ENCODE measurements at places on chromosomes 2 and 18. TPM values are rescaled to one million over a fixed set of nuclear protein-coding genes. Genes with fewer than 3 reads are reported as not detected.

DNA sequence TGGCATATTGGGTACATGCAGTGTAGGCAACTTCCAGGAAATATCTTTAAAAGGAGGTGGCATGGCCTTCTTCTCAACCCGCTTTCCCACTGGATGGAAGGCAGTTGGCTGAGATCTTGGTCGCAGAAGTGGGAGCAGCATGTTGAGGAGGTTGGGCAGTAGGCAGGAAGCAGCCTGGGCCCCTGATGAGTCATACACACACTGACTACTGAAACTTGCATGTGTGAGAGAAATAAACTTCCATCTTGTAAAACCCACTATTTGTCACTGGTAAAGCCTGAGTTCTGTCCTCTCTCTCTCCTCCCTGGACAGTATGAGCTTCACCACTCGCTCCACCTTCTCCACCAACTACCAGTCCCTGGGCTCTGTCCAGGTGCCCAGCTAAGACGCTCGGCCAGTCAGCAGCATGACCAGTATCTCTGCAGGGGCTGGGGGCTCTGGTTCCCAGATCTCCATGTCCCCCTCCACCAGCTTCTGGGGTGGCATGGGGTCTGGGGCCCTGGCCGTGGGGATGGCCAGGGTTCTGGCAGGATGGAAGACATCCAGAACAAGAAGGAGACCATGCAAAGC, 233.8 kb upstream of the SPRED2 start:
- no peak for DNase-seq
- H3K27ac ChIP-seq, result no peak overlapping the region
- peaks cover 22% of the 10 kb centered on the region for H3K4me1 ChIP-seq
- H3K36me3 ChIP-seq, result no peaks in the 10 kb centered on the region
- no peak overlapping the region for H3K4me3 ChIP-seq

GRCh38 chr18:75350857-75351256, 76.6 kb downstream of the SMIM21 start:
- H3K36me3 ChIP-seq, result peaks cover 5% of the 10 kb centered on the region
- no peak for DNase-seq
- H3K4me1 ChIP-seq, result peaks cover 20% of the 10 kb centered on the region
- H3K27ac ChIP-seq, result peak overlapping the region; percentile 3
- peak overlapping the region; percentile 20 for H3K4me3 ChIP-seq
- H3K27me3 ChIP-seq, result no peaks in the 10 kb centered on the region

DNA sequence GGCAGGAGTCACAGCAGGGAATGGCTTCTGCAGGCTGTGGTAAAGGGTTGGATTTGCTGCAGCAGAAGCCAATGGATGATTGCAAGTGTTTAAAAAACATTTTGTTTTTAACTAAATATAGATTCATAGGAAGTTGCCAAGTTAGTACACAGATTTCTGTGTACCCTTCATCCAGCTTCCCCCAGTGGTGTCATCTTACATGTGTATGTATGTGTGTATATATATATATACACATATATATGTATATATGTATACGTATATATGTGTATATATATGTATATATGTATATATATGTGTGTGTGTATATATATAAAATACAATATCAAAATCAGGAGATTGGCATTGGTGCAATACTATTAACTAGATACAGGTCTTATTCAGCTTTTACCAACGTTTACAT, 19.2 kb upstream of the FAM124B start:
- H3K27me3 ChIP-seq, result no peaks in the 10 kb centered on the region
- no peak overlapping the region for H3K4me3 ChIP-seq
- H3K27ac ChIP-seq, result no peak overlapping the region
- no peaks in the 10 kb centered on the region for H3K4me1 ChIP-seq
- DNase-seq, result no peak

GRCh38 chr2:237901932-237902850, 42.8 kb downstream of the RAMP1 start:
- H3K4me3 ChIP-seq, result no peak overlapping the region
- no peaks in the 10 kb centered on the region for H3K36me3 ChIP-seq
- H3K27ac ChIP-seq, result no peak overlapping the region
- H3K4me1 ChIP-seq, result peaks cover 11% of the 10 kb centered on the region
- DNase-seq, result no peak

DNA sequence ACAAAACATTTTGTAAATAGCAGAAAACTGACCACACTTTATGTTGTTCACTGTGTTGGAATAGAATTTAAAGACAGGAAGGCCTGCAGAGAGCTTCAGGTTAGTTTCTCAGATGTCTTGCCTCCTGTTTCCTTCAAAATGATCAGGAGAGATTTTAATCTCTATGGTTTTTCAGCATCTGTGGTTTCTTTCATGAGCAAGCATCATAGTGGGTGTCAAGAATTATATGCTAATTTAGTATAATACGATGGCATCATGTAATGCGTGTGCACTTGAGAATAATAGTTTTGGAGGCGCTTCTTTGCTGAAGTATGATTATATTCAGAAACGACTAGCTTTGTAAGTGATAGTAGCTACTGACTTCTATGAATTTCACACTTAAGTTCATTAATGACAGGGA, 149.9 kb downstream of the PLCL1 start:
- no peak overlapping the region for H3K4me3 ChIP-seq
- H3K27ac ChIP-seq, result no peak overlapping the region
- H3K36me3 ChIP-seq, result no peaks in the 10 kb centered on the region
- DNase-seq, result no peak
- H3K4me1 ChIP-seq, result peaks cover 7% of the 10 kb centered on the region

Gene HOXD8
- 2.8 TPM for total RNA-seq

- H3K27me3 ChIP-seq, result no peaks in the 10 kb centered on the region
- DNase-seq, result no peak
- peak overlapping the region; percentile 99 for H3K4me3 ChIP-seq
- H3K27ac ChIP-seq, result peak overlapping the region; percentile 90
- peaks cover 33% of the 10 kb centered on the region for H3K4me1 ChIP-seq
Observed at GRCh38 chr2:102736110-102736409, 25.8 kb upstream of the TMEM182 start.

DNA sequence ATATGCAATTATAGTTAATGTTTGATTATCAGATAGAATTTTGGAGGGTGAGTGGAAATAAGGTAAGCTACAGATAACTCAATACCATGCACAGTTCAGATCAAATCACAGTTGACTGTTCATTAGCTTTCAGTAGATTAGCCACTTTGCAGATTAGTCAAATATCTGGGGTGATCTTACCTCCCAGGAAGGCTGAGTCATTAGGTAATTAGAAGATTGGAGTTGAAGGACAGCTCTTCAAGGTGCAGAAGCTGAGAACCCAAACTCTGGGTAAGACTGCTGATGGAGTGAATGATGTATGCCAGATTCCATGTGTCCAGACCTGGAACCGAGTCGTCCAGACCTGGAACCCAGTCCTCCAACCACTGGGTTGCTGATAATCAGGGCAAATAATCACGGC, 262.8 kb upstream of the UBE2E3 start:
- H3K4me1 ChIP-seq, result peaks cover 5% of the 10 kb centered on the region
- peaks cover 8% of the 10 kb centered on the region for H3K27me3 ChIP-seq
- DNase-seq, result no peak
- H3K36me3 ChIP-seq, result no peaks in the 10 kb centered on the region
- H3K4me3 ChIP-seq, result no peak overlapping the region

Gene ERBB4
- total RNA-seq, result 5.3 TPM

Gene ZSCAN30
- total RNA-seq, result 17.3 TPM

- H3K4me3 ChIP-seq, result no peak overlapping the region
- H3K27me3 ChIP-seq, result peaks cover 26% of the 10 kb centered on the region
- H3K36me3 ChIP-seq, result no peaks in the 10 kb centered on the region
- peaks cover 9% of the 10 kb centered on the region for H3K4me1 ChIP-seq
Observed at GRCh38 chr2:98308068-98308467, 38.2 kb upstream of the CNGA3 start.

GRCh38 chr2:239305771-239306170, 95.0 kb downstream of the HDAC4 start:
- H3K27ac ChIP-seq, result no peak overlapping the region
- H3K27me3 ChIP-seq, result no peaks in the 10 kb centered on the region

Gene ANKRD62
- not detected for total RNA-seq

Gene RBKS
- 3.2 TPM for total RNA-seq

DNA sequence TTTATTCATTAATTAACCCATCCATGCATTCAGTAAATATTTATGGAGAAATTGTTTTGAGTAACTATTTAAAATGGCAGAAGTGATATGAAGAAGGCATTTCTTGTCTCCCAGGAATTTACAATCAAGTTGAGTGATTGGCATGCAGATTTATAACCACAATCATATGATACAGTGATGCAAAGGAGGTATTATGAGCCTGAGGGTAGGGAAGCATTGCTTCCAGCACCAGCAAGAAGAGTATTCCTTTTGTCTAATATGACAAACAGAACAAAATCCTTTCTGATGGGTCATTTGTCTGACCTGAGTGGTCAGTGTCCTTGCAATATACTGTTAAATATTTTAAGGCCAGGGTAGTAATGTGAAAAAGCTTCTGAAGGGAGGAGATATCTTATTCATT, 244.2 kb upstream of the RGPD4 start:
- no peaks in the 10 kb centered on the region for H3K36me3 ChIP-seq
- no peak for DNase-seq
- H3K27me3 ChIP-seq, result no peaks in the 10 kb centered on the region
- no peaks in the 10 kb centered on the region for H3K4me1 ChIP-seq
- no peak overlapping the region for H3K27ac ChIP-seq
- no peak overlapping the region for H3K4me3 ChIP-seq

GRCh38 chr18:23970161-23971096, 44.1 kb upstream of the TTC39C start:
- H3K36me3 ChIP-seq, result no peaks in the 10 kb centered on the region
- H3K4me1 ChIP-seq, result no peaks in the 10 kb centered on the region
- H3K27me3 ChIP-seq, result peaks cover 4% of the 10 kb centered on the region
- H3K4me3 ChIP-seq, result no peak overlapping the region

DNA sequence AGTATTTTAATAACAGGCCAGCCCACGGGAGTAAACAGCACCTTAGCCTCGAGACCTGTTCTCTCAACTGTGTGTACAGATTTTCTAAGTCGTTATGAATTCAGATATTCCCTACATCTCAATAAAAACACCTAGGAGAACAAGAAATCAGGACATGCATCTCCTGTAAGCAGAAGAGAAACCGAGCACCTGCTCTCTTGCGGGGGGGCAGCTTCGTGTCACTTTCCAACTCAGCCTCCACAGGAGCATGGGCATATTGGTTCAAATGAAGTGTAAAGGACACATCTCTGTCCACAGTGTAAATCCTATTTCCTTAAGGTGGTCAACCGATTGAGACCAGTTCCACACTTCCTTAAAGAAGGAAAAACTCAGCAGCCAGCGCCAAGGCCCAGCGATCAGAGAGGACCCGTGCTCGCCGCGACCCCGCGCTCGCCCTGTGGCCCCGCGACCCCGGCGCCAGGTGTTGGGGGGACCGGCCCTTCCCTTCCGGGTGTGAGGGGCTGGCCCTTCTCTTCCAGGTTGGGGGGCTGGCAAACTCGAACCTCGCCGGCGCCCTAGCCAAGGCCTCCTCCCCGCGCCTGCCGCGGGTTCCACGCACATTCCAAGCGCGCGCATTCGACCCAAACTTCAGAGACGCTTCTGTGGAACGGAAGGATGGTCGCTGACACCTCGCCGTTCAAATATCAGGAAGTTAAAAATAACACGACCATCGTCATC, 652 bp downstream of the SH3YL1 start:
- H3K4me3 ChIP-seq, result peak overlapping the region; percentile 88
- H3K27me3 ChIP-seq, result no peaks in the 10 kb centered on the region
- peaks cover 27% of the 10 kb centered on the region for H3K36me3 ChIP-seq

GRCh38 chr2:70901227-70902066, 34.3 kb upstream of the ATP6V1B1 start:
- peaks cover 96% of the 10 kb centered on the region for H3K27me3 ChIP-seq
- no peak overlapping the region for H3K27ac ChIP-seq
- peak overlapping the region; percentile 94 for H3K4me3 ChIP-seq
- H3K36me3 ChIP-seq, result peaks cover 7% of the 10 kb centered on the region

GRCh38 chr2:53569957-53570727, 197.5 kb upstream of the CHAC2 start:
- H3K27me3 ChIP-seq, result no peaks in the 10 kb centered on the region
- H3K4me1 ChIP-seq, result no peaks in the 10 kb centered on the region
- DNase-seq, result no peak
- no peak overlapping the region for H3K4me3 ChIP-seq
- no peaks in the 10 kb centered on the region for H3K36me3 ChIP-seq

DNA sequence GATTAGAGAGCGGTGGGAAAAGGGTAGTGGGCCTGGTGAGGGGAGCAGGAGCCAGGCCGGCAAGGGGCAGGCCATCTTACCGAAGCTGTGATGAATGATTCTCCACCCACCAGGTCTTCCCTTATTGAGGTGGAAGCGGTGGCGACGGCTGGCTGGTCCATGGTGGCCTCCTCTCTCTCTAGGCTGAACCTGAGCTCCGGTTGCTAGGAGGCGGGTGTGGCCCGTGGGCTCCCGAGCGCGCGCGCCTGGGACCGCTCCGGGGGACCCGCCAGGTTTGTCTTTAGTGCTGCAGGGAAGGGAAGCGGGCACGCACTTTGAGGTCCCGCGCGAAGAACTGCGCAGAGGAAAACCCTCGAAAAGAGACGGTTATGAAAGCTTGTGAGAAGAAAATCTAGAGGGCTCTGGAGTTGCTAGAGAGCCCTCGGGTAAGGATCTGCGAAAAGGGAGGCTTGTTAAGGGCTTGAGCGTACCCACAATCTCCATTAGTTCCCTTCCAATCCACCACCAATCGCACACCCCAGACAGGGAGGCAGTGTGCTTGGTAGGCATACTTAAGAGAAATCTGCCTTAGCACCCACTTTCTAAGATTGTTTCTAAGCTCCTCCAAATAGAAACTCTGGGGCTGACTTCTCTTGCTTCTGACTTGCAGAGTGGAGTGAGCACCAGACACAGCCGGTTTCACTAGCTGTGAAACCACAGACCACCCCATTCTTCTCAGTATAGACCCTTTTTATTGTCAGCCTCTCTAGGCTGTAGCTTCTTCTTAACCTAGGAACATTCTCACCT, at the start of gene STPG4:
STPG4 (minus strand) TSS at position 218 of the 786 bp plus-strand sequence; CDS start at position 161, 57 bp downstream.
- peaks cover 10% of the 10 kb centered on the region for H3K4me1 ChIP-seq
- no peaks in the 10 kb centered on the region for H3K27me3 ChIP-seq
- H3K27ac ChIP-seq, result peak within 1 kb of the TSS; percentile 10
- peaks cover 27% of the 10 kb centered on the region for H3K36me3 ChIP-seq

DNA sequence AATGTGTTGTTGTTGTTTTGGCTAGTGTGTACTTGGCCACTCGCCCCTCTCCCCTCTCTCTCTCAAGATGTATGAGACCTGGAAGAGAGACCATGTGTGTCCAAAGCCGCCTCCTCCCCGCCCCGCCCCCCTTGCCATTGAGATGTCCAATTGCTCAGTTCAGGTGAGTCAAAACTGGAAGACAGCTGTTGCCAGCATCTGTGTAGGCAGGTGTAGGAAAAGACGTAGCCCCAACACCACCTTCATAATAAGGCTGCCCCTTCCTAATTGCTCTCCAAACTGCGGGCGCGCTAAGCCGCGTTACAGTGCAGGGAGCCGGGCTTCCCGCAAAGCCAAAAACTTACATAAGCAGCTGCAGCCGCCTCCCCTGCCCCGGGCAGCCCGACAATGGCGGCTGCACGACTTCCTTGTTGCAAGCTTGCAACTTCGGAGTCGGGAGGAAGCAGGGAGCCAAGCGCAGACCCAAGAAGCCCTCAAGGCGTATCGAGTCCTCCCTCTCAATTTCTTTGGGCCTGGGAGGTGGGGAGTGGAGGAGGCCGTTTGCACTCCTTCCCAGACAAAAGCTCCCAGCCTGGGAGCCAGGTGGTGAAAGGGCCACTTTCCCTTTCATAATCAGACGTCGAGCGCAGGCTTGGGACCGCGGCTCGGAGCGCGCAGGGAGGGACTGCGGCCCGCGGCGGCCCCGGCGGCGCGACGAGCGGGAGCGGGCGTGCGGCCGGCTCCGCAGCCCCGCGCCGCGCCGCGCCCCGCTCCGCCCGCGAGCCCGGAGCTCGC, 882 bp downstream of the ZBTB14 start:
- H3K27me3 ChIP-seq, result peaks cover 4% of the 10 kb centered on the region
- H3K4me3 ChIP-seq, result peak overlapping the region; percentile 91
- peaks cover 16% of the 10 kb centered on the region for H3K36me3 ChIP-seq
- H3K4me1 ChIP-seq, result peaks cover 11% of the 10 kb centered on the region
- peak overlapping the region; percentile 93 for H3K27ac ChIP-seq
- peak; percentile 71 for DNase-seq

Gene ZEB2
- total RNA-seq, result 8.3 TPM

GRCh38 chr2:134583462-134583861, 135.3 kb downstream of the TMEM163 start:
- no peaks in the 10 kb centered on the region for H3K36me3 ChIP-seq
- H3K27me3 ChIP-seq, result no peaks in the 10 kb centered on the region
- peaks cover 3% of the 10 kb centered on the region for H3K4me1 ChIP-seq
